Caki2 (cell line): ENCODE measurements at places on chromosomes 3 and 15.

GRCh38 chr3:24640330-24640877 lies 145.8 kb upstream of the THRB start:
- peak; percentile 16 for DNase-seq

DNA sequence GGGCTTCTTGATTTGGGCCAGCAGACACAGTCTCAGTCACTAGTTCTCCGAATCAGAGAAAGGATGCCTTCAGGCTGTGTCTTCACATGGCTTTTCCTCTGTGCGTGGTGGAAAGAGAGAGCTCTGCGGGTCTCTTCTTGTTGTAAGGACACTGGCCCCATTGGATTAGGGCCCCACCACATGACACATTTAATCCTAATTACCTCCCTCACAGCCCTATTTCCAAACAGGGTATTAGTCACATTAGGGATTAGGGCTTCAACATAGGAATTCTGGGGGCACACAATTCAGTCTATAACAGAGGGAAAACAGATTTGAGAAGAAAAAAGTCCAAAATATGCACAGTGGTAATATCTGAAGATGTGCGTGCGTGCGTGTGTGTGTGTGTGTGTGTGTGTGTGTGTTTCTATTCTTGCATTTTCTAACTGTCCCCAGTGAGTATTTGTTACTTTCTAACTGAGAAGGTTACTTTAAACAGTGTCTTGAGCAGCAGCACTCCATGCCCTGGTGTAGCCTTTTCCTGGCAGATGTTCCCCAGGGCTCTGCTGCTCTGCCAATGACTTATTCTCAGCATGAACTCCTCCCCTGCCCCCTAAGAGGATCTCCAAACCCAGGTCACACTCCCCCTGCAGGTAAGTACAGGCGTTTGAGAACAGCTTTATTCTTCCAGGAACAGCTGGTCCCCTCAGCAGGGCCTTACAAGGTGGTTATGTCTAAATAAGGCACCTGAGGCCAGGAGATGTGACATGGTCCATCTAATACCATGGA lies 72.9 kb downstream of the RPL39L start:
- DNase-seq: peak; percentile 27

- DNase-seq: no peak
Observed at GRCh38 chr3:124117486-124117885, 125.6 kb upstream of the ROPN1 start.

- no peak for DNase-seq
Observed at GRCh38 chr3:72260588-72260910, 475.6 kb upstream of the PROK2 start.

DNA sequence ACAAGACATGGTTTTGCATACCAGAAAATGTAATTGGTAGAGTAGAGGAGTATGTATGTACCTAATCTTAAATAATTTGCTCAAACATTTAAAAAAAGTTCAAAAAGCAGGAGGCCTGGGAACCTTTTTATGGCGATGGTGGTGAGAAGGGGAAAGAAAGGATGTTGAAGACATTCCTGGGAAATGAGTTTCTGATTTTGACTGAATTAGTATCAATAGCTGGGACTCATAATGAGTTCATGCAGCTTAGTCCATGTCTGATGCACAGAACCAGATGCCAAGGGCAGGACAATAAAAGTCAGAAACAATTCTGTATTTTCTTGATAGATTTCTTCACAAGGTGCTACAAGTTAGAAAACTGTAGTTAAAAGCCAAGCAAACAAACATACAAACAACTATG lies 395.3 kb downstream of the GAP43 start:
- no peak for DNase-seq

DNA sequence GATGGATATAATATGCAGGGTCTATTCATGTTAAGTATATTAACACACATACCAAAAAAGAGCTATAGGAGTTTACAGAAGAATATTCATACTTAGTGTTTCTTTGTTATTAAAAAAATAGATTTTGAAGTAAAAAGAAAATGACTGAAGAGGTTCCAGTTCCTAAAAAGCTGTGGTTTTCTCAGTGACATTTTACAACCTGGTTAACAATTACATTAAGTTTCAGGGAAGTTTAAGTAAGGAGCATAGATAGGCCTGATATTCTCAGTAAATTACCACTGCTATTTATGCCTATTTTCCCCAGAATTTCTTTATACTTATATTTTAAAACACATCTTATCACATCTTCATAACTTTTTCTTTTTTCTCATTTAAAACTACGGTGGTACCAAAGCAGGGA lies 43.6 kb upstream of the SPTSSB start:
- no peak for DNase-seq

GRCh38 chr15:32871883-32872282 lies 154.1 kb downstream of the GREM1 start:
- DNase-seq: no peak

DNA sequence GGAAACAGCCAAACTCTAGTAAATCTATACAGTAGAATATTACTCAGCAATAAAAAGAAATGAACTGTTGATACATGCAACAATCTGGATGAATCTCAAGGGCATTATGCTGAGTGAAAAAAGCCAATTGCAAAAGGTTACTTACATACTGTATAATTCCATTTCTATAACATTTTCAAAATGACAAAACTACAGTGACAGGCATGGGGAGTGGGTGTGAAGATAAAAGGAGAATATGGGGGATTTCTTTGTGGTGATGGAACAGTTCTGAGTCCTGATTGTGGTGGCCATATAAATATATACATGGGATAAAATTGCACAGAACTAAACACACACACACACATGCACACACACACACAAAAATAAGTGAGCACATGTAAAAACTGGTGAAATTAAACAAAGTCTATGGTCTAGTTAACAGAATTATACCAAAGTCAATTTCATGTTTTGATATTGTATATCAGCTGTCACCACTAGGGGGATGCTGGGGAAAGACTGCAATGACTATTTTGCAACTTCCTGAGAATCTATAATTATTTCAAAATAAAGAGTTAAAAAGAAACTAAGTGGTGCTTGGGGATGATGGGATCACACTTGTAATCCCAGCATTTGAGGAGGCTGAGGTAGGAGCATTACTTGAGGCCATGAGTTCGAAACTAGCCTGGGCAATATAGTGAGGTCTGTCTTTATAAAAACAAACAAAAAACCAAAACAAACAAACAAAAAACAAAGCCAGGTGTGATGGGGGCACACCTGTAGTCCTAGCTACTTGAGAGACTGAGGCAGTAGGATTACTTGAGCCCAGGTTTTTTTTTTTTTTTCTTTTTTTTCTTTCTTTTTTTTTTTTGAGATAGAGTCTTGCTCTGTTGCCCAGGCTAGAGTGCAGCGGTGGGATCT lies 66.0 kb downstream of the SPTSSB start:
- DNase-seq: no peak

GRCh38 chr15:60323322-60323721 lies 74.5 kb downstream of the ANXA2 start:
- no peak for DNase-seq

GRCh38 chr3:189570916-189571315 lies 60.3 kb upstream of the TP63 start:
- no peak for DNase-seq

DNA sequence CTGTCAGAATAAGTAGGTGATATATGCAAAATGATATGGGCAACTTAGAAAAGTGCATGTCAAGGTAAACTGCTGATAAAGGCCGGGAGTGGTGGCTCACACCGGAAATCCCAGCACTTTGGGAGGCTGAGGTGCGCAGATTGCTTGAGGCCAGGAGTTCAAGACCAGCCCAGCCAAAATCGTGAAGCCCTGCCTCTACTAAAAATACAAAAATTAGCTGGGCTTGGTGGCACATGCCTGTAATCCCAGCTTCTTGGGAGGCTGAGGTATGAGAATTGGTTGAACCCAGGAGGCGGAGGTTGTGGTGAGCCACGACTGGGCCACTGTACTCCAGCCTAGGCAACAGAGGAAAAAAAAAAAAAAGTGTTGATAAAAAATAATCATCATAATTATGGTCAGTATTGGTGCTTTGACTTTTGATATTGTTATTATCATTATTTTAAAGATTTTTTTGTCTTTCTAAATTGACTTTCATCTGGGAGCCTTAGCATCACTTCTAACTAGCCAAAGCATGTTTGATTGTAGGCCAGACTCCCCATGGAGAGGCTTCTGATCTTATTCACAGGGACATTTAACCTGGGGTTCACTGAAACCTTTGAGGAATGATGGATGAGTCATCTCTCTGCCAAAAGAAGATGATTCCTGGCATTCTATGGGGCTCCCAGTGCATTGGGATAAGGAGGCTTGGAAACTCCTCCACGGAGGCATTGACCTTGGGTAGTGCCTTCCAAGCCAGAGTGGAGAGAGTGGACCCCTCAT lies 5.6 kb downstream of the ZBTB38 start:
- no peak for DNase-seq

DNA sequence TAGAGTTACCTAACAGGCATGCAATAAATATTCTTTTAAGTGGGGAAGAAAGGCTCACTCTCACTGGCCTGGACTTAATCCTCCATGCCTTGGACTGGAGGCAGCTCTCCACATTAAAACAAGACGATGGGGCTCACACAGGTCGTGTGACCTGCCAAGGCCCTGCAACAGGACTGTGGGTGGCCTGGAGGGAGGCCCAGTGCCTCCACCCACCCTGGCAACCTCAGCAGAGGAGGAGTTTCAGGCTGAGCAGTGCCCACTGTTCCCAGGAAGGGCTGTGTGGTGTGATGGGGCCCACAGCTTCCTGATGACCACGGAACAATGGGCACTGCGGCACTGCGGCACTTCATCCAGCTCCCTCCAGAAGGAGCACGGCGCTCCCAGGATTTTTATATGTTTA lies 5.5 kb downstream of the UROC1 start:
- DNase-seq: no peak

- DNase-seq: peak; percentile 26
Observed at GRCh38 chr15:51775967-51776816, 24.8 kb downstream of the TMOD2 start.

DNA sequence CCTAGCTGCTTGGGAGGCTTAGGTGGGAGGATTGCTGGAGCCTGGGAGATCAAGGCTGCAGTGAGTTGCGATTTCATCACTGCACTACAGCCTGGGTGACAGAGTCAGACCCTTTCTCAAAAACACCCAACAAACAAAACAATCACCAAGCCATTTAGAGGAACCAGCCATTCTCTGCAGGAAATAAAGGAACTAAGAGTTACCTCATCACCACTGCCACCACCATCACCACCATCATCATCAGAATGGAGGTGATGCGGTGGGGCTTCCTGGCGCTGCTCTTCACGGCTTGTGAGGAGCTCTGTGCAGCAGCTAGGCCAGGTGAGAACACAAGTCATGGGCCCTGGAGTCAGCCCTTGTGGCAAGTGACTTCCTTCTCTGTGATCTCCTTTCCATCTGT lies 37.7 kb upstream of the KLHL25 start:
- no peak for DNase-seq

DNA sequence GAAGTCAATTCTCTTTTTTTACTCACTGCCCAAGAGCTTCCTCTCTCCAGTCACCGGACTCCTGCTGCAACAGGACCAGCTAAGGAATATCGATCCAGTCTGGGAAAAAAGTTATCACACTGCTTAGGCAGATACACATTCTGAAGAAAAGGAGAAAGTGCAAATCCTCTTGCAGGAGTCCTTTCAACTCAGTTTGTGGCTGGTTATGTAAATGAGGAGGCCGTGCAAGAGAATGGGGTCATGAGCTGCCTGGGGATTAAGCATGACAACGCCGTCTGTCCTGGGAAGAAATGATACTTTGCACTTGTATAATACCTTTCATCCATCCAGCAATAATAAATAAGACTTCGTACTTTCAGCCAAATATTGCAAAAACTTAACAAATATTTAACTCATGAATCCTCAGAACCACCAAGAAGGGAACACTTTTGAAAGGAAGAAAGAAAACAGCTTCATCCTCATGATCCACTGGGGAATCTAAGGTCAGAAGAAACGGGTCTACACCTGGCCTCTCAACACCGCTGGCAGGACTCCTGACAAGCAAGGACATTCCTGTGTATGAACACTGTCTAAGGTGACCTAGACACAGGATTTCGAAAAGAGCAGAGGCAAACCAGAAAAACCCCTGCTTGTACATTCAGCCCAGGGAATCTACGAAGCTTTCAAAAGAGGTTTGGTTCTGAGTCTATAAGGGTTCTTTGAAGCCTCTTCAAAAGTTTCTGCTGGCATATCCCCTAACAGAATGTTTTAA lies 13.1 kb upstream of the WWTR1 start:
- no peak for DNase-seq

GRCh38 chr3:188533612-188534357 lies 379.8 kb downstream of the LPP start:
- DNase-seq: no peak

DNA sequence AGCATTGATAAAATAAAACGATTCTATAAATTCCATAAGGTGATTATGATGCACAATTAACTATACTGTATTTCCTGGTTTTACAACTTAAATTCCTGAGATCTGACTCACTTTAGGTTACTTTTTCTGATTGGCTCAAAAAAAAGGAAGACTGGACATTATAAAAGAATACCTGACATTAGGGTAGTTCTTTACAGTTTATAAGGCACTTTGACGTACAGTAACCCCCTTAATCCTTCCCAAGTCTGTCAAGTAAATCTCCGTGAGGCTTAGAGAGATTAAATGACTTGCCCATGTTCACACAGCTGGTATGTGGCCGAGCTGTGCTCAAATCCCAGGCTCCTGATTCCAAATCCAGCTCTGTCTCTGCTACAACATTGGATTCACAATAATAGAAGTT lies 1.0 kb upstream of the SLTM start:
- DNase-seq: peak; percentile 46

GRCh38 chr3:158107605-158108444 lies 1.6 kb upstream of the SHOX2 start:
- no peak for DNase-seq

GRCh38 chr3:126348308-126348920 lies 8.8 kb downstream of the KLF15 start:
- no peak for DNase-seq

GRCh38 chr15:79943820-79944219 lies 27.2 kb downstream of the BCL2A1 start:
- peak; percentile 47 for DNase-seq

DNA sequence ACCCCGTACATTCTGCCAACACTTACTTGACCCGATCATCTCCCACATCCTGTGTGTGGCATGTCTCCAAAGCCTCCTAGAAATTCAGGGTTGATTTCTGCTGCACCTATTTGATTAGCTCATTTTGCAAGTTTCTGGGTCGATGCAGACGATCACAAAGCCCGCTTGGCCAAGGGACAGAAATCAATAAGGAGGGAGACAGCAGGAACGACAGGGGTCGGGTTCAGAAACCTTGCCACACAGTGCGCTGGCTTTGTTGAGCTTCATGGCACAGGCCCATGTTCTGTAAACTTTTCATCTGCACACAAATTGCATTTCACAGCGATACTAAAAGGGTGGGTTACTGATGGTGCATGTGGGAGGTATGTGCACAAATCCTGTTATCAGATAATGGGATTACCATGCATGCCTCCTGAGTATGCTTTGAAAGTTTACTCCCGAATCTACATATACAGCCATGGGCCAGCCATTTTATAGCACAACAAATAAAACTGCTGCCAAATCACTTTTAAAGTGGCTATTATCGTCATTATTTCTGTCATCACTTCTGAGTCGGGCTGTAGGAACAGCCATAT lies 95.9 kb upstream of the ATP11B start:
- no peak for DNase-seq

DNA sequence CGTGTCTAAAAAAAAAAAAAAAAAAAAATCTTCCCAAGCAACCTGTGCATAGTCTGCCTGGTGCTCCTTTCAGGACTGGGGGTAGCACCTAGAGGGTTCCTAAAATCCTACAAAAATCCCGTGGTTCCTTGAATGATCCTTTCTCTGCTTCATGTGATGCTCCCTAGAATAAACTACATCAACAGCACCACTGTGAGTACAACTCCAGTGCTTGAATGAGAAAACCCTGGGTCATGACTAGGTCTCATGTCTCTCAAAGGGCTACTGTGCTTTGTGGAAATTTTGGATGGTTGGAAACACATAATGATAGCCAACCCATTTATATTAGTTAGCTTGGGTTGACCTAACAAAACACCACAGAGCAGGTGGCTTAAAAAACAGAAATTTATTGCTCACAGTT lies 243.5 kb downstream of the OPA1 start:
- no peak for DNase-seq
